Left forelimb (tissue), 1 donor: ENCODE measurements at places on chromosomes 16 and 17.

- DNase-seq, result no peak
Observed at GRCh38 chr17:81640011-81640410, 3.0 kb downstream of the TSPAN10 start.

DNA sequence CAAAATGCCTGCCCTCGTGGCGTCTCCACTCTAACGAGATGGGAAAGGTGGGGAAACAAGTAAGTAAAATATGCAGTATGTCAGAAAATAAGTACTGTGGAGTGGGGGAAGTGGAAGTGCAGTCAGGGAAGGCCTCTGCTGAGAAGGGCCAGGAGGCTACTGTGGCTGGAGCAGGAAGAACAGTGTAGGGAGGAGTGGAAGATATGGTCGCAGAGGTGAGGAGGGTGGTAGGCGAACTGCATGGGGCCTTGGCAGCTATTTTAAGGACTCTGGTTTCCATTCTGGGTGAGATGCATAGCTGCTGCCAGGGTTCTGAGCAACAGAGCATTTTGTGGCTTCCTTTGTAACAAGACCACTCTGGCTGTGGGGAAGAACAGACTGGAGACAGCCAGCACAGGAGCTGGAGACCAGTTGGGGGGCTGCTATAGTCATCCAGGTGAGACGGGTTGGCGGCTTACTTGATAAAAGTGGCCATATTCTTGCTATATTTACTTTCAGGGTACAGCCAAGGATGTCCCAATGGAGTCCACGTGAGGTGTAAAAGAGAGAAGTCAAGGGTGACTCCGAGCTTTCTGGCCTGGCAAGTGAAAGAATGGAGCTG lies 42.6 kb downstream of the CYTH1 start:
- no peak for DNase-seq

GRCh38 chr16:48959204-48959603 lies 322.4 kb downstream of the CBLN1 start:
- no peak for DNase-seq

DNA sequence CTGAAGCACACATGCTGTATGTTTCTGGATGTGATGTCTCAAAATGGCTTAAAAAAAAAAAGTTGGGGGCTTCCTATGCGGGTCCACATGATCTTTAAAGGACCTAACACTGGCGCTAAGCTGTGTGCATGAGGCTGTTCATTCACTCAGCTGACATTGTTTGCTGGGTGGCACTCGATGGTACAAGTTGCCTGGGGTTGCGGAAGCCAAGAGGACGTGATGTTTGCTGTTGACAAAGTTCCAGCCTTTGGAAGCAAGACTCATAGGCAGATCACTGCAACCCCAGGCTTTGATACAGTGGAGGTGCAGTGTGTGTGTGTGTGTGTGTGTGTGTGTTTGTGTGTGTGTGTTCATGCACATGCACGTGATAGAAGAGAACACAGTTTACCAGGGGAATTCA lies 29.5 kb upstream of the DNAI2 start:
- DNase-seq, result no peak

DNA sequence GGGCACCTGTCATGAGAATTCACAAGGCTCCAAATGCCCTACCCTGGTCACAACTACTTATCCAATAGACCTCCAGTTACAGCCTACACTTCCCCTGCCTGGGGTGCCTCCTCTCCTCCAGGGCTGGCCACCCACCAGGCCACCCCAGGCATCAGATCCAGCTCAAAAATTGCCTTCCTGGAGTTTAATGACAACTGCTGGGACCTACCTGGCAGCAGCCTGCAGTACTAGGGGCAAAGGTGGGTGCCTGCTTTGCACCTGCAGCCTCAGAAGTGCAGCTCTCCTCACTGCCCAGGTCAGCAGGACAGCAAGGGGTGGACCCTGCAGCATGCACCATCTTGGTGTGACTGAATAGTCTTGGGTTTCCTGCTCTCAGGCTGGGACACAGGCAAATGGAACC lies 3.6 kb downstream of the GP1BA start:
- no peak for DNase-seq

- DNase-seq, result no peak
Observed at GRCh38 chr16:9378876-9379275, 287.4 kb downstream of the HAPSTR1 start.

DNA sequence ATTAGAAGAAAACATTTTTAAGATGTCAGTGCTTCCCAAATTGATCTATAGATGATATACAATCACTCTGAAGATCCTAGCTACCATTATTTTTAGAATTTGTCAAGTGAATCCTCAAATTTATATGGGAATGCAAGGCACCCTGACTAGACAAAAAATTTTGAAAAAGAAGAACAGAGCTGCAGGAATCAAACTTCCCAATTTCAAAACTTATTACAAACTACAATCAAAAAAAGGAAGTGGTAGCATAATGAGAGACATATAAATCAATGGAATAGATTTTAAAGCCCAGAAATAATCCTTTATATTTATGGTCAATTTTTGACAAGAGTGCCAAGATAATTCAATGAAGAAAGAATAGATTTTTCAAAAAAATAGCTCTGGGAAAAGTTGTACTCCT lies 198.3 kb upstream of the KCNJ16 start:
- no peak for DNase-seq

- no peak for DNase-seq
Observed at GRCh38 chr17:37130984-37131446, 182.3 kb downstream of the AATF start.

- no peak for DNase-seq
Observed at GRCh38 chr16:88965826-88966480, 11.1 kb downstream of the CBFA2T3 start.

- DNase-seq, result no peak
Observed at GRCh38 chr16:3548859-3549258, 28.3 kb downstream of the NLRC3 start.

GRCh38 chr17:30573603-30574175 lies 96.5 kb downstream of the GOSR1 start:
- DNase-seq, result no peak

GRCh38 chr16:77944631-77945030 lies 77.7 kb upstream of the CLEC3A start:
- DNase-seq, result no peak

- no peak for DNase-seq
Observed at GRCh38 chr17:613725-614124, 100.9 kb downstream of the VPS53 start.

DNA sequence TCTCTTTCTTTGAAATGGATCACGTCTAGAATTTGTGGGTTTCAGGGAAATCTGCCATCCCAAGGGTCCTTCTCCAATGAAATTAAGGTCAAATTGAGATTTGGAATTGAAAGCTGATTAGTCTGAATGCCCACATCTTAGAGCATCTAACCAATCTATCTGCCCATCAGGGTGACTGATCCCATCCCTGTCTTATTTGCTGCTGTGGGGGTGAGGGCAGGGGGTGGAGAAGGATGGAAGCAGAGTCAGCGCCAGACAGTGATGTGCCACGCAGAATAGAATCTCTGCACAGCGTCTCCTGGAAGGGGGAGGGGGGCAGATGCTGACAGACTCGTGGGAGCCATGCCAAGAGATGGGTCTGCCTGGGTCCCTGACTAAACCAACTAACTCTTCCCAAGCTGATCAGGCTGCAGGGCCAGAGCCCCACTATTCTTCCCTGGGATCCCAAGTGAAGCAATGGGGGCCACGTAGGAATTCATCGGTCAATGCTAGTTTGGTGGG lies 32.1 kb downstream of the CDK5RAP3 start:
- DNase-seq, result no peak

- no peak for DNase-seq
Observed at GRCh38 chr16:84182680-84183571, 3.9 kb downstream of the TAF1C start.

GRCh38 chr16:47887496-47887895 lies 268.3 kb downstream of the ABCC12 start:
- no peak for DNase-seq

DNA sequence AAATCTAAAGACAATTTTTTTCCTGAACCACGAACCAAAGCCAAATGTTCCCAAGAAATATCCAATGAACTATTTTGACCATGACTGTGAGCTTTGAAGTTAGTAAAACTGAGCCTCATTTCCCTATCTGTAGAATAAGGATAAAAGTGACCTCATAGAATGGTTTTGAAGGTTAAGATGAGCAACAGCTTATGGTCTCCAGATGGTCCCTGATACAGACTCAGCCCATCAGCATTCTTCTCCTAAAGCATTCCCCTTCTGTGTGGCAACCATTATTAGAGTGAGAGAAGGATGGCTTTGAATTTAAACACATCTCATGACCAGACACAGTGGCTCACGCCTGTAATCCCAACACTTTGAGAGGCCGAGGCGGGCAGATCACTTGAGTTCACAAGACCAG lies 70.1 kb downstream of the COPRS start:
- DNase-seq, result no peak

DNA sequence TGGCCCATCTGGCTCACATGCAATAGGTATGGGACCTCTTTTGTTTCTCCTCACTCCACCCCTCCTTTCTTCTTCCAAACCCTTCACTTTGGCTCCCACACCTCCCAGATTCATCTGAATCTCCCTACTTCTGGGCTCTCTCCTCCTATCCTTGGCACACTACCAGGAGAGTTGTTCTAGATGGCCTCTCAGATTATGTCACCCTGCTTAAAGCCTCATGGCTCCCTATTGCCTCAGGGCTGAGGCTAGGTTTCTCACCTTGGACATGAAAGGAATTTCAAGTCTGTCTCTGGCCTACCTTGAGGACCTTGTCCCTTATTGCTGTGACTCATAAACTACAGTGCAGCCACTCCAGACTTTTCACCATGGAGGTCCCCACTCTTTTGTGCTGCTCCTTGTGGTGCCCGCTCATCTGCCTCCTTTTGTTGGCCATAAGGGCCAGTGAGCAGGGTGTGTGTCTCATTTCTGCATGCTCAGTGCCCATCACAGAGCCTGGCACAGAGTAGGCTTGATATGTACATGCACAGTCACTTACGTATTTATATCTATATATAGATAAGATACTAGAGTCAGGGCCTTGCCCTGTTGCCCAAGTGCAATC lies 1.0 kb upstream of the MFAP4 start:
- no peak for DNase-seq

GRCh38 chr17:81210466-81210865 lies 12.3 kb downstream of the CEP131 start:
- no peak for DNase-seq

GRCh38 chr17:52653014-52653413 lies 494.5 kb upstream of the CA10 start:
- no peak for DNase-seq

DNA sequence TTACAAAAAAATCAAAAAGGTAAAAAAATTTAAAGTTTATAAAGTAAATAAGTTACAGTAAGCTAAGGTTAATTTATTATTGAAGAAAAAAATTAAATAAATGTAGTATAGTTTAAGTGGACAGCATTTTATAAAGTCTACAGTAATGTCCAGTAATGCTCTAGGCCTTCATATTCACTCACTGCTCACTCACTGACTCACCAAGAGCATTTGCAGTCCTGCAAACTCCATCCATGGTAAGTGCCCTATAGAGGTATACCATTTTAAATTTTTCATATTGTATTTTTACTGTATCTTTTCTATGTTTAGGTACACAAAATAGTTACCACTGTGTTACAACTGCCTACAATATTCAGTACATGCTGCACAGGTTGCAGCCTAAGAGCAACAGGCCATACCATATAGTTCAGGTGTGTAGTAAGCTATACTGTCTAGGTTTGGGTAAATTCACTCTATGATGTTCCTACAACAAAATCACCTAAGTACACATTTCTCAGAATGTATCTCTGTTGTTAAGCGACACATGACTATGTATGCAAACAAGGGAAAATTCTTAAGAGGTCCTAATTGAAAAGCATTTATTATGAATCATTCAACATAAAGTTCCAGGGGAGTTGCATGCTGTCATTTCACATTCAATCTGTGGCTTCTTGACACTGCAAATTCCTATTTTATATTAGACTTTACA lies 92.3 kb downstream of the SPAG9 start:
- no peak for DNase-seq
